ENCODE measurements at places on chromosomes 4 and X.
A peak's percentile ranks its signal among the peaks of the same experiment; 100 is the strongest.

GRCh38 chr4:25015012-25015411, 15.7 kb downstream of the LGI2 start:
- DNase-seq, result no peak

DNA sequence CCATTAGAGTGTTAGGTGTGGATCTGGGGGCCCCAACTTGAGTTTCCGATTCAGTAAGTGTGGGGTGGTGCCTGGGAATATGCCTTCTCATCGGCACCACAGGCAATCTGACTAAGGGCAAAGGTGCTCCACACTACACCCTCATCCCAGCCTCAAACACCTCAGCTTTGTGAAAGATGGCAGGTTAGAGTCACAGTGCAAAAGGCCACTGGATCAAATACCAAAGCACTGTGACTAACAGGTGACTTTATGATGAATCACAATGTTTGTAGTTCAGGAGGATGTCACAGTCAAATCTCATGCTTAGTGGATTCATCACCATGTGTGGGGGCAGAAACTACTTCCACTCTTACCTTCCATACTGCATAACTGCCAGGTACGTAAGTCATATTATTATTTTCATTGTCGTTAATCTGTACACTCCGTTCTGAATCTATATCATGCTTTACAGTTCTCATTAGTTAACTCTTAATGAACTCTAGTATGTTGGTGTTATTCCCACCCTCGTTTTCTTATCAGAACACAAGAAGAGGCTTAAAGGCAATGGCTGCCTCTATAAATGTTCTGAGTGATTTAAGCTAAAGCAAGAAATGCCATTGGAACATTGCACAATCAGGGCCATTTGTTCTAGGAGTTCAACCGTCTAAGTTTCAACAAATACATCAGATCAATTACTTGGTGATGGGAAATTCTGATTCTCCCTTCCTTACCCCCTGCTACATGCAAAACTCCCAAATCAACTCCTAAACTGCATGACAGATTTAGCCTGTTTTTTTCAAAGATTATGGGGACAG, 50.2 kb downstream of the PRKG2 start:
- DNase-seq, result no peak

GRCh38 chrX:97026406-97026805, 142.7 kb downstream of the RPA4 start:
- no peak for DNase-seq

DNA sequence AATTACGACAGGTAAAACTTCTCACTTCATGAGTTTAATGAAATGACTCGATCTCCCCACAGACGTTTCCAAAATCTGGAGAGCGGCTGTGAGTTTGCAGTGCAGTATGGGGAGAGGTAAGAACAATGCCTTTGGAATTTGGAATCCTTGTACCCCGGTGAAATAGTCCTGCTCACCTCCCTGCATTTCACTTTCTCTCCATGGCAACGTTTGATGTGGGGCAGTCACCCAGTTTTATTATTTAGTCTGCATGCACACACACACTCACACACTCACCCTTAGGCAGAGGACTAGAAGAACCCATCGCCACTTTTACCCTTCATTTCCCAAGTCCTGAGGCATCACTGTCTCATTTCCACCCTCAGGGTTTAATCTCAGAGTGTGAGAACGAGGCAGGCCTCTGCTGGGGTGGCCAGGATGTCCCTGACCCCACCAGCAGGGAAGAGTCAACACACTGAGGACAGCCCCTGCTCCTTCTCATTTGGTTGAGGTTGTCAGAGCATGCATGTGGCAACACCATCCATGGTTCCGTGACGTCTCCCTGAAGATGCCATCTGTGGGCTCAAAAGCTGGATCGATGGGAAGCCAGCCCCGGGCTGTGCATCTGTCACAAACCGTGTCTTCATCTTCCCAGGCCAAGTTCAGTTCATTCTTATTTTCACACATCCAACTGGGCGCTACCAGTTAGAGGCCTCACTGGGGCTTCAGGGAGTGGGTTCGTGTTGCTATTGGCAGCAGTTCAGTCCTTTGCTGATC, 119.8 kb upstream of the TRIM2 start:
- DNase-seq, result no peak

DNA sequence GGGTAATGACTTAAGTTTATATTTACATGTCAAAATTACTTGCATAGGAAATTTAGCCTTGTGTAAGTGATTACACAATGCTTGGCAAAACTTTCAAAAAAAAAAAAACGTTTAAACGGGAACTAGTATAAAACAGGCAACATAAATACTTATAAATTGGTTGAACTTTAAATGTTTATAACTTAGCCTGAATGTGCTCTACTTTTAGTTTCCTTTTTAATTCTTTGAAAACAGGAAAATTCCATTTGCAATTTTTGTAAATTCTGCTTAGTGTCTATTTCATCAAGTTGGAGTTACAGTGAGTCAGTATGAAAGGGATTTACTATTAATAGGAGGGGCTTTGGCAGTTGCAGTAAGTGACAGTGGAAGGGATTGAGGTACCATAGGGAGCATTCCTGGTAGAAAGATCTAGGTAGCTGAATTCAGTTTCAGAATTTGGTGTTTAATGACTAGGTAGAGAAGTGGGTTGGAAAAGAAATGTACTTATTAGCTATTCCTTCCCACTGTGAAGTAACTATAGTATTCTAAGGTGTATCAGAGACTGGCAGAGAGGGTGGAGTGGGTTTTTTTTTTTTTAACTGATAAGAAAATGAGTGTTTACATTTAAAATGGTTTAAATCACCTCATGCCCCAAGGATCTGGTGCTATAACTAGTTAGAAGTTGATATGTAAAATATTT, 2.8 kb downstream of the STAG2 start:
- no peak for DNase-seq

- no peak for DNase-seq
Observed at GRCh38 chrX:109623997-109624396, 975 bp downstream of the KCNE5 start.

- DNase-seq, result no peak
Observed at GRCh38 chrX:82677286-82677685, 830.8 kb upstream of the POU3F4 start.

GRCh38 chrX:132983496-132983895, 25.1 kb upstream of the HS6ST2 start:
- peak; percentile 3 for DNase-seq

DNA sequence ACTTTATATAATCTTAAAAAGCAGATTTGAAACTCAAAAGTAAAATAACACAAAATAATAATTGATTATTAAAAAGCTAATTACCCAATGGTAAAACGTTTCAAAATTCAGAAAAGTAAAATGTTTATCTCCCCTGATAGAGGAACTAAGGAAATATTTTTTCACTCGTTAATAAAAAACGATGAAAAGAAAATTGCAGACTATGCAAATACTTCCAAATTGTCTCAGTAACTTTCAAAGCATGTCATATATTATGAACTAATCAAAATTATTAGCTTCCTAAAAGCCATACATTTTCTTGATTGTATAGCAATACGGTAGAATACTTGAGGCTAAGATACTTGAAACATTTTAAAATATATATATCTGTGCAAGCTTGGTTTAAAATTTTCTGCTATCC, 366.3 kb downstream of the TLL1 start:
- no peak for DNase-seq

- DNase-seq, result no peak
Observed at GRCh38 chr4:38099908-38100407, 139.8 kb downstream of the PTTG2 start.

- no peak for DNase-seq
Observed at GRCh38 chr4:102411408-102411807, 66.1 kb upstream of the SLC39A8 start.

GRCh38 chr4:123304151-123304964, 92.2 kb upstream of the SPRY1 start:
- no peak for DNase-seq

GRCh38 chr4:143386812-143387211, 50.1 kb downstream of the GAB1 start:
- no peak for DNase-seq

GRCh38 chr4:135244056-135244455, 1042.5 kb upstream of the PABPC4L start:
- no peak for DNase-seq

GRCh38 chr4:98081936-98082335, 61.3 kb downstream of the STPG2 start:
- DNase-seq, result no peak

GRCh38 chrX:34300871-34301270, 168.8 kb upstream of the FAM47A start:
- peak; percentile 32 for DNase-seq

DNA sequence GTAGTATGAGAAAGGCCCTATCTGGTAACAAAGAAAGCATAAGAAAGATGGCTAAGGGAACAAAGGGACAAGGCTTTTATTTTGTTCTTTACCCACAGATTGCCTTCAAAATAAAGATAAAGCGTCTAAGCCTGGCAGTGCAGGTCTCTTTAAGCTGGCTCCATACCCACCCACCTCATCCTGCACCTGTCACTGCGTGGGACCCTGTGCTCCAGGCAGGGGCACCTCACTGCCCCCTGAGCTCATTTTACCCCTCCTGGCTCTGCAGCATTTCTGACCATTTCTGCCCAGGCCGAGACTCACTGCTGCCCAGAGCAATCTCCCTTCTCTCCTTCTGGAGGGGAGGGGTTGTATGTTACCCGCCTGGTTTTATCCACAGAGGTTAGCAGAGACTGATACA, 1.7 kb upstream of the CYP4V2 start:
- no peak for DNase-seq

- no peak for DNase-seq
Observed at GRCh38 chr4:159542296-159542695, 439.4 kb downstream of the RAPGEF2 start.

GRCh38 chr4:26719954-26720552, 136.2 kb downstream of the TBC1D19 start:
- DNase-seq, result no peak

DNA sequence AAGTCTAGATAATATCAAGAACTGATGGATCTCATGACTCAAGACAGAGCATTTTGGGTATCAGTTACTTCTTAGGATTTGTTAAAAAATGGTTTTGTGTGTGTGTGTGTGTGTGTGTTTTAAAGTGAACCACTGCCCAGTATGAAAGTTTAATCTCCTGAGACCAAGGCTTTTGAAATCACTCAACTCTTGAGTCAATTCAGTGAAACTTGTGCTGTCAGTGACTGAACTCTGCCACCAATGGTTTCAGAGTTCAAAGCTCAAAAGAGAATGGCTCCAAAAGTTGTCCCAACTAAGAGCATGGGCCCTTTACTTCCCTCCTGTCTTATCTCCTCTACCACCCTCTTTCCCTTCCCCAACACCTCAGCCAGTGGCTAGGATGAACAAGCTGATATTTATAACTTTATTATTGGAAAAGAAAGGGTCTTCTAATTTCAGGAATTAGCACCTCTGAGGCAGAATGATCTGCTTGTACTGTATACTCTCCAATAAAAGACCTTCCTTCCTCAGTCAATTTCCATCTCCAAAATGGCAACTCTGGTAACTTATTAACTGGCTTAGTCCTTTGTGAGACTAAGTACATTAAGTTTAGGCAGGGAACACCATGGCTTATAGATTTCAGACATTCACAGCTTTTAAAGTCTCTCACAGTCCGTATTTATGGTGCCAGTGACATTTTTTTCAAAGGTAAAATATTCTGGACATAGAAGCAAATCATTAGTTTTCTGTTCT, 152.2 kb downstream of the REPS2 start:
- DNase-seq, result no peak

DNA sequence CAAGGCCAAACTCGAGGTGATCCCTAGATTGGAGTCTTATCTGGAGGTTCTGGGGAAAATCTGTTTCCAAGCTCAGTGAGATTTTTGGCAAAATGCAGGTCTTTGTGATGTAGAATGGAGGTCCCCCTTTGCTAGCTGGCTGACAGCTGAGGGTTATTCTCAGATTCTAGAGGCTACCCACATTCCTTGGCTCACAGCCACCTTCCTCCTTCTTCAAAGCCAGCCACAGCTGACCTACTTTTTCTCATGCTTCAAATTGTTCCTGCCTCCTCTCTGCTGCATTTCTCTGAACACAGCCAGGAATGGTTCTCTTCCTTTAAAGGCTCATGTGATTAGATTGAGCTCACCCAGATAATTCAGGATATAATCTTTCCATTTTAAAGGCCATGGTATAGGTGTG, 86.9 kb downstream of the VCX3A start:
- no peak for DNase-seq

GRCh38 chrX:134607523-134607922, 50.7 kb downstream of the PLAC1 start:
- DNase-seq, result no peak

DNA sequence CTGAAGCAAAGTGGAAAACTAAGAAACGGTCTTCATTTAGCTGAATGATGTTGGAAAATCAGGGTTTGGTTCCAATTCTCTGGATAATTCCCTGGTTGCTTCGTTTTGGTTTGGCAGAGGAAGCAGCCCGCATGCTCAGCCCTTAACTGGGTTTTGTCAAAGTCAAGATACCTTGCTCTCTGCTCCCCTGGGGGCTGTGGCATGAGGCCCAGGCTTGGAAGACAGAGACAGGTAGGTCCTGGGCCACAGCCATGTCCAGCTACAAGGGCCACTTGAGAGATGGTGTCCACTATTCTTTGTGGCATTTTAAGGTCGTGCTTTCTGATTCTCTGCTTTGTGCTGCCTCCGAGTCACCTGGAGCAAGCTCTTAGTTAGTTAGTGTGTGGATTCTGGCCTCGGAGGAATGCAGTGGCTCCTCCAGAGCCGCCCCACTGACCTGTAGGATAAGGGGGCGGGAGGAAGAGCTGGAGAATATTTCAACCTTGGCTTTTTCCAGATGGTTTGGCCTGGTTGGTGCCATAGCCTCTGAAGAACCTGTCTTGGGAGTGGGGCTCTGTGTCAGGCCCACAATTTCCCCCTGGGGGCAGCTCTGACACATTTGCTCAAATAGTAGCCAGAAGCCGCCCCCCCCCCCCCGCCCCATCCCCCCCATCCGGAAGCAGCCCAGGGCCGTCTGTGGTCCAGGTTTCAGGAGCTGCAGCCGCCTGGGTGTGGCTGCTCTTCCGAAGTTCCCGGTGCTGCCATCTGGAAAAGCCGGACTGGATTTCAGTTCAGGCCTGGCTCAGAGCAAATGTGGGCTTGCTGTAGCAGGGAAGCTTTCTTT, 147.1 kb downstream of the NHS start:
- DNase-seq, result peak; percentile 46

- DNase-seq, result no peak
Observed at GRCh38 chr4:75717408-75717807, 7.0 kb upstream of the USO1 start.

- DNase-seq, result no peak
Observed at GRCh38 chr4:99324979-99325378, 3.8 kb upstream of the ADH1B start.

DNA sequence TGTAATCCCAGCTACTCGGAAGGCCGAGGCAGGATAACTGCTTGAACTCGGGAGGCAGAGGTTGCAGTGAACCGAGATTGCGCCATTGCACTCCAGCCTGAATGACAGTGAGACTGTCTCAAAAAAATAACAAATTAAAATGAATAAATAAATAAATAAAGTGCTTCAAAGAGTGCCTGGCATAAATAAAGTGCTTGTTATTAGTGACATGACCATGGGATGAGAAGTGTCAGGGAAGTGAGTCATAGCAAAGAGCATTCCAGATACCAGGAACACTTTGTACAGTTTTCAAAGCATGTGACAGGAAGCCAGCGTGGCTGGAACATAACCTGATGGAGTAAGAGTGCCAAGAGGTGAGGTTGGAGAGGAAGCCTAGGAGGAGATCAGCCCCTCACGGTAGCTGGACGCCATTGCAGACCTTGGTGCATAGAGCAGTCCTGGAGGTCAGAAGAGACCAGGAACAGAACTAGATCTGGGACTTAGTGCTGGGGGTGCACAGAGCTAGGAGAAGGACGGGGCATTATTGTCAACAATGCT, 6.0 kb upstream of the WDR13 start:
- DNase-seq, result no peak

All from BE2C (cell line).